ENCODE measurements at places on chromosomes 11 and 22.

- DNase-seq: no peak
These were observed 38.5 kb upstream of the LARGE1 start for GRCh38 chr22:33958741-33959140.

DNA sequence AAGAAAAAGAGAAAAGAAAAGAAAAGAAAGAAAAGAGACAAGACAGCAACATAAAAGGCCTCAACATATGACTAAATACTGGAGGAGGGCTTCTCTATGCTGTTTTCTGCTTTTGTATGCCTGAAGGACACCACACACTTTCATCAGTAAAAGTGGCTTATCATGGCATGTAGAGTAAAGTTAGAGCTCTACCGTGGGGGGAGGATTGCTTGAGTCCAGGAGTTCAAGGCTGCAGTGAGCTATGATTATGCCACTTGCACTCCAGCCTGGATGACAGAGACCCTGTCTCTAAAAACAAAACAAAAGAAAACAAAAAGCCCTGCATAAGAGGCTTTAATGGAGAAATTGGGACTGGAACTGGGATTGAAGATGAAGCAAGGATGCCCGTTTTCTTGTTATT is 5.7 kb downstream of the PTS start:
- DNase-seq: no peak

DNA sequence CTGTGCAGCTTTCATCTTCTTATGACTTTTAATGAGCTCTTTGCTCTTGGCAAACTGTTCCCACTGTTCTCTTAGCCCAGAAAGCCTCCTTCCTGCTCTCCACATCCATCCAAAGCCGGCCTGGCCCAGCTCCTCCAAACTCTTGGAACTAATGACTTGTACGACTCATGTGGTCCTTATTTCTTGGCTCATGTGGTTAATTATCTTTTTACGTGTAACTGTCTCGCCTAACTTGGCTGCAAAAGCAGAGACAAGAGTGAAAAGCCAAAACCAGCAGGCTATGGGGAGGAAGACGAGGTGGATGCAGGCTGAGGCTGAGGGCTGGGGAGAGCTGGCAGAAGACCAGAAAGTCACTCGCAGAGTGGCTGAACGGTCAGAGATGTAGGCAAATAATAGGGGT is 5.5 kb downstream of the CSNK2A3 start:
- no peak for DNase-seq

DNA sequence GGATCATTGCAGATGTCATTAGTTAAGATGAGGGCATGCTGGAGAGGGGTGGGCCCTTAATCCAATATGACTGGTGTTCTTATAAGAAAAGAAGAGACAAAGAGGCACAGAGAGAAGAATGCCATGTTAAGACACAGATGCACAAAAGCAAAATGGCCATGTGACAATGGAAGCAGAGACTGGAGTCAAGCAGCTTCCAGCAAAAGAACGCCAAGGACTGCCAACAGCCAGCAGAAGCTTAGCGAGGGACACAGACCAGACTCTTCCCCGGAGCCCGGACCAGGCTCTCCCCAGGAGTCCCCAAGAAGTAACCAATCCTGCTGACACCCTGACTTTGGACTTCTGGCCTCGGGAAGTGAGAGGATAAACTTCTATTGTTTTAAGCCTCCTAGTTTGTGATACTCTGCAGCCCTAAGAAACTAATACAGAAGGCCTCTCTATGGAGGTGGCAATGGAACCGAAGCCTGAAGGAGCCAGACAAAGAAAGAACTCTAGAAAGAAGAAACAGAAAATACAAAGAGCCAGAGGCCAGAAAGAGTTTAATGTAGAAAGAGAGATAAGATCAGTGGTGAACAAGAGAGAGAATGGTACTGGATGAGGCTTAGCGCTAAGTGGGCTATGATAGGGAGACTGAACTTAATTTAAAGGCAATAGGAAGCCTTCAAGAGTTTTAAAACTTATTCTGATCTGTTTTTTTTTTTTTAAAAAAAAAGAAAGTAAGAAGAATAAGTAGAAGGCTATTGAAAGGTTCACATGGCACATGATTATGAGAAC is 27.7 kb downstream of the PRCP start:
- DNase-seq: no peak

GRCh38 chr11:9787260-9787659 is 123.4 kb downstream of the SWAP70 start:
- DNase-seq: peak; percentile 39

- no peak for DNase-seq
These were observed 69.5 kb upstream of the ATXN10 start for GRCh38 chr22:45602004-45602733.

- DNase-seq: no peak
These were observed 8.2 kb upstream of the MUC5AC start for GRCh38 chr11:1149545-1149944.

GRCh38 chr22:44329179-44329796 is 16.5 kb upstream of the SHISAL1 start:
- peak; percentile 66 for DNase-seq

- DNase-seq: no peak
These were observed 414.2 kb downstream of the SOX6 start for GRCh38 chr11:15942126-15942525.

- DNase-seq: no peak
These were observed 18.4 kb downstream of the ACO2 start for GRCh38 chr22:41487037-41487935.

- no peak for DNase-seq
These were observed 242.2 kb upstream of the DDI1 start for GRCh38 chr11:103794262-103794661.

- no peak for DNase-seq
These were observed 459.9 kb upstream of the CADM1 start for GRCh38 chr11:115964091-115964490.

- DNase-seq: no peak
These were observed 45.7 kb downstream of the TRIOBP start for GRCh38 chr22:37742376-37743171.

Data from stimulated activated naive B cell treated with anti-CD40 and anti-IgM and Interleukin-4, amounts not matched to agents 10 μg/mL and 1 μg/mL and 100 μg/mL, for 72 hours (primary cell).